A549 treated with GW870086 at 1 μM for 4 hours (cell line): ENCODE measurements at places on chromosomes 7 and 10. TPM values are rescaled to one million over a fixed set of nuclear protein-coding genes. Genes with fewer than 3 reads are reported as not detected.

TRIM4 gene
- 24.7 to 26.5 TPM (median 25.3 TPM) in 5 replicates for total RNA-seq

LBX1 gene
- not detected in 5 replicates for total RNA-seq

HMX3 gene
- 0.19 TPM in 1 of 5 replicates, not detected in the others for total RNA-seq

TLL2 gene
- 0.08 to 0.24 TPM (median 0.15 TPM) in 5 replicates for total RNA-seq

INA gene
- total RNA-seq = 20.9 to 29.2 TPM (median 23.3 TPM) in 5 replicates

CYP3A4 gene
- total RNA-seq = 0.06 to 0.09 TPM in 2 of 5 replicates, not detected in the others

RAPGEF5 gene
- 0.09 to 0.23 TPM (median 0.10 TPM) in 5 replicates for total RNA-seq
